Anterior cingulate cortex (tissue), 58 donors: ENCODE measurements at places on chromosomes 7 and 10.

DNA sequence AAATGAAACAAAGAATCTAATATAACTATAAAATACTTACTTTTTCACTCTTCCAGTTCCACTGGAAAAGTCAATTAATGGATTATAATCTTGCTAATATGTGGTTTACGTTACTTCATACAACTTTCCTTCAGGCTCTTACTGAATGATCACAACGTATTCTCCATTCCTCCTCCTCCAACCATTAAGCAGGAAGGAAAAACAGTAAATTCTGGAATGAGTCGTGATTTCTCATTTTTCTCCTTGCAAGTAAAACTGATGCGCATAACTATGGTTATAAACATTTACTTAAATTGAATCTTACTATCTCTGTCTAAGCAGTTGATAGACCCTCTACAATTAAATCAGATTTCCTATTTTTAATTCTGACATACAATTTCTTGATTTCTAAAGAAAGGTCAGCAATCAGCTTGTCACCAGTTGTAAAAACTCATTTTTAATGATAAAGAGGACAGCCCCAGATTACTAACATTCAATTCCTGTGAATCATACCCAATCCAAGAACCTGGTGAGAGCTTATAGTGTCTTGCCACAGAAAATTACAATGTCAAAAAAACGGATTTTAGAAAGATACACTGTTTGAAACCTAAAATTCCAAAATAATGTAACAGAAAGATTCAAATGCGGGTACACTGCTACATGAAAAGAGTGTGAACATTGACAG is 64.3 kb downstream of the EZH2 start:
- DNase-seq, result no peak

DNA sequence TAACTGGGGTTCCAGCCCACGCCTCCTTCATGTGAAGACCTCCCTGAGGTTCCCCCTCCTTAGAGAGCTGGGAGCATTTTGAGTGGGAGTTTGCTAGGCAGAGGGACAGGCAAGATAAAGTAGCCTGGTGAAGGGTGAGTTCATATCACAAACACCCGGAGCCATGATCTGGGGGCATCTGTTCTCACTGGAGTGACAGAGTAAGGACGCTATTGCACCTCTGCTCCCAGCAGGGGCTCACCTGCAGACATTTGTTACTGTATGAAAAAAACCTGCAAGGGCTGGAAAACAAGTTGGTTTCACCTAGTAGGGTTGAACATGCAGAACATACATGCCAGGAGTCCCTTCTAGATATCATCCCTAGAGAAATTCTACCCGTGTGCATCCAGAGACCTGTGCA is 88.4 kb downstream of the CARD11 start:
- no peak for DNase-seq

DNA sequence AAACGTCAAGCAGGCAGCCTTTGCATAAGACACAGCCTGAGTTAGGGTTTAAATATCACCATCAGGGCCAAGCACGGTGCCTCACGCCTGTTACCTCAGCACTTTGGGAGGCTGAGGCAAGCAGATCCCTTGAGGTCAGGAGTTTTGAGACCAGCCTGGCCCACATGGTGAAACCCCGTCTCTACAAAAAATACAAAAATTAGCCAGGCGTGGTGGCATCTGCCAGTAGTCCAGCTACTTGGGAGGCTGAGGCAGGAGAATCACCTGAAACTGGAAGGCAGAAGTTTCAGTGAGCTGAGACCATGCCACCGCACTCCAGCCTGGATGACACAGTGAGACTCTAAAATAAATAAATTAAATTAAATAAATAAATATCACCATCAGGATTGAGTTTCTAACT is 33.0 kb downstream of the SRPK2 start:
- DNase-seq, result no peak

- no peak for DNase-seq
Measured at GRCh38 chr7:157460721-157461120, 123.9 kb downstream of the DNAJB6 start.

DNA sequence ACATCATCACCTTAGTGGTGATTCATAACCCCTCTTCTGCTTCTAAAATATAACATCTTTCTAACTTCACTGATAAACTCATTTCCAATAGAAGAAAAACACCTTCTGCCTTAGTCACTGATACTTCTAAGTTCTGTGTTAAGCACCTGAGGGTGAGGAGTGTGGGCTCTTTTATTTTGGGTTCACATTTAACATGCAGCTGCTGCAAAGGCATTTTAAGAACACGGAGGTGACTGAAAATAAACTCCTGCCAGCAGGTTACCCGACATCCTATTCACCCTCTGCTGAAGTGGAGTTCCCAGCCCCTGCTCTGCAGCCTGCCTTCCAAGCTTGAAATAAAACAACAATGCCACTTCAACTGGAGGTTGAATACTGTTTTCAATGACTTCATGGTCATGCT is 202.9 kb upstream of the PLXNA4 start:
- DNase-seq, result no peak

GRCh38 chr7:142722248-142722794 is 27.0 kb upstream of the PRSS1 start:
- DNase-seq, result no peak

- no peak for DNase-seq
Measured at GRCh38 chr7:116899308-116899707, 36.9 kb downstream of the CAPZA2 start.
